Suppressor macrophage (primary cell): ENCODE measurements at places on chromosomes 7 and 10.

DNA sequence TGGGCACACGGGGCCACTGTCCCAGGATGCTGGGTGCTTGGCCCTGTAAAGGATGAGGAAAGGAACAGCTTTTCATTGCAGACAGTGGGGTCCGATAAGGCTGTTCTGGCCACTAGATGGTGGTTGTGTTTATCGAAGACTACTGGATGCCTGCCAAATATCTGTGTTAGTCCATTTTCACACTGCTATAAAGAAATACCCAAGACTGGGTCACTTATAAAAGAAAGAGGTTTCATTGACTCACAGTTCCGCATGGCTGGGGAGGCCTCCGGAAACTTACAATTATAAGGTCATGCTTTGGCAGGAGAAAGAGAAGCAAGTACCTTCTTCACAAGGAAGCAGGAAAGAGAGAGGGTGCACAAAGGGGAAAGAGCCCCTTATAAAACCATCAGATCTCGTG is 32.2 kb upstream of the GARS1 start:
- DNase-seq: no peak

DNA sequence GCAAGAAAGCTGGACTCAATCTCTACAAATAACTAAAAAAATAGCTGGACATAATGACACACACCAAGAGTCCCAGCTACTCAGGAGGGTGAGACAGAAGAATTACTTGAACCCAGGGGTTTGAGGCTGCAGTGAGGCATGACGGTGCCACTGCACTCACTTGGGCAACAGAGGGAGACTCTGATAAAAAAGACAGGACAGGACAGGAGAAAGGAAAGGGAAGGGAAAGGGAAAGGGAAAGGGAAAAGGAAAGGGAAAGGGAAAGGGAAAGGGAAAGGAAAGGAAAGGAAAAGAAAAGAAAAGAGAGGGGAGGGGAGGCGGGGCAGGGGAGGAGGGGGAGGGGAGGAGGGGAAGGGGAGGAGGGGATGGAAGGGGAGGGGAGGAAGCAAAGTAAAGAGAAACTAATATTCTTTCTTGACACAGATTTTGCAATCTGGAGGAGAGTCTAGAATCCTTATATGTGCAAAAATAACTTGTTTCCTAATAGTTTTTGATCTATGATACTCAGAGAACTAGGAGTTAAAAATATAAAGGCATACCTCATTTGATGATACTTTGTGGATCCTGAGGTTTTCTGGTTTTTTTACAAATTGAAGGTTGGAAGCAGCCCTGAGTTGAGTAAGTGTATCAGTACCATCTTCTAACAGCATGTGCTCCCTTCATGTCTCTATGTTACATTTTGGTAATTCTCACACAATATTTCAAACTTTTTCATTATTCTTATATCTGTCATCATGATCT is 8.0 kb downstream of the SAR1A start:
- DNase-seq: no peak

GRCh38 chr7:148721390-148721789 is 22.7 kb downstream of the CUL1 start:
- no peak for DNase-seq

DNA sequence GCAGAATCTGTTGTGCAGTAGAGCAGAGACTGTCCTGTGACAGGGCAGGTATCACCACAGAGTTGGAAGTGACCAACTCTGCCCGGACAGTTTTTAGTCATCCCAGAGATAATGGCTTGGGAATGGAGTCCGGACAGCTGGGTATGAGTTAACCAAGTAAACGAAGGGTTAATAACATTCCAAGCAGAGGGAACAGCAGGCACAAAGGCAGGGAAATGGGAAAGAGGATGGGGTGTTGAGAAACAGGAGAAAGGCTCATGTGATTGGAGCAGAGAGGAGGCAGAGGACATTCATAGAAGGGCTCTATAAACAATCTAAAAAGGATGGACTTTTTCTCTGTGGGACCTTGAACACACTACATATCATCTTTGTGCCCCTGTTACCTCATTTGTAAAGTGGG is 132.2 kb upstream of the YAE1 start:
- DNase-seq: no peak

- DNase-seq: peak; percentile 62
These were observed 555 bp downstream of the PHF14 start for GRCh38 chr7:10973942-10974911.

- DNase-seq: no peak
These were observed 278.5 kb downstream of the DNAJB6 start for GRCh38 chr7:157615101-157615817.

- DNase-seq: no peak
These were observed 2.2 kb upstream of the NOM1 start for GRCh38 chr7:156947120-156947843.

- no peak for DNase-seq
These were observed 22.4 kb upstream of the GDF10 start for GRCh38 chr10:47277352-47278151.

GRCh38 chr10:29099415-29099814 is 189.5 kb upstream of the LYZL1 start:
- DNase-seq: no peak

DNA sequence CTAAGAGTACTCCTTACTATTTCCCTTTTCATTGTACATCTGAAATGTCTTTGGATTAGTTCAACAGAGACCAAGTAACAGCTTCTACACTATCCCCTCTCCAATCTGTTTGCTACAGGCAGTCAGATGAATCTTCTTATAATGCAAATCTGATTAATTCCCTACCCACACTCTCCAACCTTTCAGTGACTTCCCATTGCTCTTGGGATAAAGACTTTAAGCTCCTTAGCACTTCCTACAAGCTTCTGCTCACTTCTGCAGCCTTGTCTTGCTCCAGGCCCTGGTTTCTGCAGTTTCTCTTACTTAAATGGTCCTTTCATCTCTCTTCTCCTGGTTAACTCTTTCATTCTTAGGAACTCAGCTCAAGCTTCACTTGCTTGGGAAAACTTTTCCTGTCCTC is 65.2 kb upstream of the FEZF1 start:
- DNase-seq: no peak

GRCh38 chr7:118352867-118353453 is 128.5 kb downstream of the ANKRD7 start:
- DNase-seq: no peak

DNA sequence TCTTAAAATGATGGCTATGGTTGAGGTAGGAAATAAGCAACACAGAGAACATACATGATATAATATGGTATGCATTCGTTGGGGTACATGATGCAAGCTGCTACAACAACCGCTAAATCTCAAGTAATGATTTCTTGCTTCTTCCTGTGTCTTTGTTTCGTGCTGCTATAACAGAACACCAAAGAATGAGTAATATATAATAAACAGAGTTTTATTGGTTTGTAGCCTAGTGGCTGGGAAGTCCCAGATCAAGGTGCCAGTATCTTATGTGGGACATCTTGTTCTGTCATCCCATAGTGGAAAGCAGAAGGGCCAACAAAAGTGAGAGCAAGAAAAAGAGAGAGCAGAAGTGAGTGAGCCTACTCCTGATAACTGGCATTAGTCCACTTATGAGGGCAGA is 689.7 kb downstream of the SUGCT start:
- no peak for DNase-seq

GRCh38 chr7:25922296-25922695 is 229.7 kb upstream of the NFE2L3 start:
- no peak for DNase-seq

DNA sequence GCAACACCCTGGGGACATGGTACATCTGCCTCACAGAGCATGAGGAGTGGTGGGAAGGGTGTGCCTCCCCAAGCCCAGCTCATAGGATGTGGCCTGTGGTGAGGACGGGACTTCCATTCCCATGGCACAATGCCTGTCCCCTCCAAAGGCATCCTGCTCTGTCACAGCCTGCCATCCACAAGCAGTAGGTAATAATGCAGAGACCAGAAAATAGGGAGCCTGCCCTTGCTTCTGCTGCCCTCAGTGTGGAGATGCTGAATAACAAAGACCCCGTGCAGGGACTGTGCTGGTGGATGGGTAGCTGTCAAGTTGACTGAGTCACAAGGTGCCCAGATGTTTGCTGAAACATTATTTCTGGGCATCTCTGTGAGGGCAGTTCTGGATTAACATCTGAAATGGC is 199.9 kb upstream of the GRB10 start:
- no peak for DNase-seq

- DNase-seq: no peak
These were observed 614.4 kb downstream of the SDK1 start for GRCh38 chr7:3915337-3915878.

DNA sequence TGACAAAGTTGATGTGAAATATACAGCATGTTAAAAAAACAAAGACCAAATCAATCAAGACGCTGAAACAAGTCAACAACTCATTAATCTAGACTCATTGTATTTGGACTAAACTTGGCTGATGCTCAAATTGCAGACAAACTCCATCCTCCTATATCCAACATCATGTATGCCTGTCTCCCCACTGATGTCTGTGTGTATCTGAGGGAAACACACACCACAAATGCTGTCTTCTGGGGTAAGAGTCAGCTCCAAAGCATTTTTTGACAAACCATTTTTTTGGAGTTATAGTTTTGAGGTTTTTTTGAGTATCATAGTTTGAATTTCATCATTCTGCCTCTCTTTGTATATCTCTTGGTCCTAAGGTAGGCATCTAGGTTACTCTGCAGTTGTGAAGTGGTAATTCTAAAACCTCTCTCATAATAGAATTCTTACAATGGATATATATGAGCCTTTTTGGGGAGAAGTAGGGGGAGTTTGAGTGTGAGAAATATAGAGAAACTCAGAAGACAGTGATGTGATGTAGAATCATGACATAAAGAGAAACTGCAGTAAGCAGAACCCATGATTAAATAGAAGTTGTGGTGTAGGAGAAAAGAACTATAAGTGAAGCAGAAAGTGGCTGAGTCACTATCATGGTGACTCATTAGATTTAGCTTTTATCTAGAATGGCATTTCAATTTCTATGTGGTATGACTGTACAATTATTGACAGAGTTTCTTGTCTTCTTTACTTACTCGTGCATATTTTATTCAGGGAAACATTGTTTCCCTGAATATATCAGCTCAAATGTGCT is 1531.1 kb upstream of the LRRTM3 start:
- DNase-seq: no peak

DNA sequence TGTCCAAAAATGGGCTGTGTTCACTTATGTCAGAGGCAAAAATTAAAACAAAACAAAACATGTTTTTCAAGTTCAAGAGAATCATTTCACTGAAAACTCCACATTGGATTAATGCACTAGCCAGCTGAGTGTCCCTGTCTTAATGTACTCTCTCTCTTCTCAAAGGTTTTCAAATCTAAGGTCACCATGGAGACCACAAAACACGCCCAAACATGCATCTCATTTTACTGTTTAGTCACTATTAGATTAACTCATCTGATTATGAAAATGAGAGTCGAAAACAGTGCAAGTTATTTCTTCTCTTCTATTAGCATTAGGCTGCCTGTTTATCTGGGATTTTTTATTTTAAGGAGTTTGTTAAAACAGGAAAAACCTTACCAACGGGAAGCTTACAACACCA is 70.8 kb upstream of the ASAH2 start:
- DNase-seq: peak; percentile 24

GRCh38 chr7:39184391-39184790 is 206.7 kb downstream of the POU6F2 start:
- no peak for DNase-seq

DNA sequence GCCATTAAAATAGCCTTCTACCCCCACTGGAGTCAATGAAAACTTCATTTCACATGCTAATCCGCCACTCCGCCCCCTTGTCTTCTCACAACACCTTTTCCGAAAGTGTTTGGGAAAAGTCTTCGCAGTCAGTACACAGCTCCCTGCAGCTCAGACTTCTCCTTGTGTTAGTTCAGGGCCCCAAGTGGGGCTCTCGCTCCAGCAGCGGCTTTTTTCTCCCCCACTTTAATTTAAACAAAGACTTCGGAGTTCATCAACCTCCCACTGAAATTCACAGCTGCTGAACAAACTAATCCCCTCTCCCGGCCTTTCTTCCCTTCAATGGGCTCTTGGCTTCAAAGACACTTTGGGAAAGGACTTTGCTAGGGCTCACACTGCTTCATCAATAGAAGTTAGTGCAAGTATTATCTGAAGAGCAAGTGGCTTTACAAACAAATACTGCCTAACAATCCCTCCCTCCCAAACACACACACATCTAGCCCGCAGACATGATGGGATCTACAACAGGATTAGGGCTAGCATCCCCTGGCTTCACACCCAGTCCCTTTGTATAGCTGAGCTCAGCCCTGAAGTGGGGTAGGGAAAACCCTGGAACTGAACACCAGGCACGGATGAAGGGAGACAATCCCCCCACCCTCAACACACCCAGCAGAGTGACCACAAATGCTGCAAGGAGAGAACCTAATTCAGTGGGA is 23.1 kb downstream of the WNT8B start:
- DNase-seq: no peak

GRCh38 chr7:15305002-15305600 is 256.7 kb downstream of the AGMO start:
- DNase-seq: peak; percentile 72

DNA sequence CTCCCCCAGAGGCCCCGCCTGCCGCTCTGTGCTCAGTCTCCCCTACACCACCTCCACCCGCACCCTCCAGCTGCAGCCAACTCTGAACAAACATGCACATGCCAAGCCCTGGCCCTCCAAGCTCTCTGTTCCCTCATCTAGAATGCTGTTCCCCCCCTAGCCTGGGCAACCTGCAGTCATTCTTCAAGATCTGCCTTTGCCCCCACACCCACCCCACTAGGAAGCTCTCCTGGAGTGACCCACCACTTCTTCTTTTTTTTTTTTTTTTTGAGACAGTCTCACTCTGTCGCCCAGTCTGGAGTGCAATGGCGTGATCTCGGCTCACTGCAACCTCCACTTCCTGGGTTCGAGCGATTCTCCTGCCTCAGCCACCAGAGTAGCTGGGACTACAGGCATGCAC is 13.7 kb downstream of the MYL10 start:
- peak; percentile 36 for DNase-seq

- no peak for DNase-seq
These were observed 113.6 kb downstream of the LSMEM1 start for GRCh38 chr7:112594397-112594796.

GRCh38 chr10:35481413-35481812 is 123.7 kb upstream of the GJD4 start:
- no peak for DNase-seq

DNA sequence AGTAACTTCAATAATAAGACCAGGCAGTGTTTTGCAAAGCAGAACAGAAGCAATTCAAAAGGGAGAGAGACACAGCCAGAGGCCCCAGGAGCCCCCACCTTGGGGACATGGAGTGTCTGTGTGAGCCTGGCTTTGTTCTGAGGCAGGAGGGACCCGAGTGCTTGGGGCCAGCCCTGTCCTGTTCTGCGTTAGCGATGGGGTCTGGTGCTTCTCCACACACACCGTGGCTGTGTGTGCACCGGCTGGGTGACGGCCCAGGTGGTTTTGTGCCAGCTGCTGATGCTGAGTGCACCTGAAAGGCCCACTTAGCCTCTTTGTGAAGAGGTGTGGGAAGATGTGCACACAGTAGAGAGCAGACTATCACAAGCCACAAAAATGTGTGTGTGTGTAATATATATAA is 468.9 kb downstream of the DNAJB6 start:
- DNase-seq: no peak

GRCh38 chr10:133403359-133403758 is 9.4 kb downstream of the MTG1 start:
- no peak for DNase-seq

DNA sequence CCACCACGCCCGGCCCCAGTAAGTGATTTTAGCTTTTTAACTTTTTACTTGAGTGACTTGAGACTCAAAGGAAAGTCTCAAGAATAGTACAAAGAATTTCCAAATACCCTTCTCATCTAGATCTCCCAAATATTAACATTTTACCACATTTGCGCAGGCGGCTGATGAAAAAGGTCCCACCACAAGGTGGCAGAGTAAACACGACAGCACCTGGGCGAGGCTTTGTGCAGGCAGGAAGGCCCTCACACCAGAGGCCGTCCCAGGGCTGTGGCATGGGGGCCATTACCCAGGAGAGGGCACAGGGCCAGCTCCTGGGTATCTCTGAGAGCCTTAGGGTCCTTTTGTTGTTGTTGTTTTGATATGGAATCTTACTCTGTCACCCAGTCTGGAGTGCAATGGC is 50.0 kb upstream of the WIPI2 start:
- DNase-seq: peak; percentile 58
